ENCODE measurements at places on chromosomes 7 and 10.

- no peak for DNase-seq
Measured at GRCh38 chr10:80484243-80484642, 30.1 kb downstream of the TSPAN14 start.

DNA sequence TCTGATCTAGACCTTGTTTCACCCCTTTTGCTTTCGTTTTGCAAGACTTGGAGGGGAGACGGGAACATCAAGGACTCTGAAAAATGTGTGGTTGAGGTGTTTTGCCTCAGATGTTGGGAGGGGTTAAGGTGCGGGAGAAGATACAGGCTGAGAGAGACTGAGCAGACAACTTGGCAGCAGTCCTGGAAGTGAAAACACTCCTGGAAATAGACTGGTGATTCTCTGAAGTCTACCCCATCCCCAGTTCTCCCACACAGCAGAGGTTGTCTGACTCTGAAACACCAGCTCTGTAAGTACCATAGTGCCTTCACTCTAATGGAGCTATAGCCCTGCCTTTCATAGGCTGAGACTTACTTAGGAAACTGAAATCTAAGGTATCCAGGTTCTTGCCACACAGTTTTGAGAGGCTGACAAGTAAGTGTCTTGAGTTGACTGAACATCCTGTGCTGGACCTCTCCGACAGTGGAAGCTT lies 152.5 kb downstream of the PPP1R9A start:
- DNase-seq = peak; percentile 67

GRCh38 chr10:114577133-114577532 lies 80.9 kb downstream of the ABLIM1 start:
- DNase-seq = no peak

DNA sequence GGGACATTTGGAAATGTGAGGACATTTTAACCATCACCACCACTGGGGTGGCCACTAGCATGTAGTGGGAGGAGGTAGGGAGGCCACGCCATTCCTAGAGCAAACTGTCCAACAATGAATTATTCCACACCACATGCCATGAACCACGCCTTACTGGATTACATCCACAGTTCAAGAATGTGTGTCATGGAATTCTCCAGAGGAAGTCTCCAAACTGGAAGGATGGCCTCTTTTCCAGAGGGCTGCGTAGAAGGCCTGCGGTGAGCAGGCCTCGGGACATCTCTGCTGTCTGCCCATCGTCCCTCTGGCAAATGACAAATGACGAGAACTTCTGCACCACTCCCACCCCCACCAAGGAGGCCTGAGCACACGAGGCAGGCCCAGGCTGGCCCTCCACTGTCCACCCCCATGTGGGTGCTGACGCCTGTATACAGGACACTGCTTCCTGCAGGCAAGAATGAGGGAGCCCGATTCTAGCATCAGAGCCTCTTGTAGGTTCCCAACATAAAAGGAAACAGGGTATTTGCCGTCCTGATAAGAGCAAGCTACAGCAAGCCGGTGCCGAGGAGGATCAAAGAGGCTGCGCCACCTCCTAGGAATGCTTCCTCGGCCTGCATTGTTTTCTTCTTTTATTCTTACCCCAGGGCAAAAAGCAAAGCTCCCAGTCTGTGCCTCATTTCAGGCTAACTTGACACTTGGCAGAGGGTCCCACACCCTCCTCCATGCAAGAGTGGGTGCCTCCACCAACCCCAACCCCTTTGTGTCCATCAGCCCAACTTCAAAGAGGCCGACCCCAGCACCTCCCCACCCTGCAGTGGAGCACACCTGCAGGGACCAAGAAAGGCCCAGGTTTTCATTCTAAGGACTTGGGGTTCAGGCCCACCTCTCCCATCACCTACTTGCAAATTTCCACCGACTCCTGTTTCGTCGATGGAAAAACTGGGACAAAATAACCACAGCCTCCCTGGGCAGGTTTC lies 23.9 kb downstream of the TNS3 start:
- no peak for DNase-seq

DNA sequence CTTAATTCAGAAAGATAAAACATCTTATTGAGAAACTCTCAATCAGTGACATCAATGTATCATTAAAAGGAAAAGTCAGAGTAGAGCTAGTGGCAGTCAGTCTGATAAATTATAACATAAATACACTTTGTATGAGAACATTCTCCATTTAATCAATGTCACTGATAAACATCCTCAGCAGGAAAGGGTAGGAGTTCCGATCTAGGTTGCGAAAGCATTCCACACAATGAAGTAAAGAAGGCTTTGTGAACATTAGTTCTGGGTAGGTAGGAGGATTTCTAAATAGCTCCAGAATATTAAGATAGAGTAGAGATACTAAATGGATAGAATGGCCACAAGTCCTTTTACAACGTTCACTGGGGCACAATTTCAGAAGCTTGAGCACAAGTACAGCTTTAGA lies 179.7 kb upstream of the MALRD1 start:
- DNase-seq = no peak

GRCh38 chr10:132124201-132124920 lies 58.6 kb downstream of the JAKMIP3 start:
- no peak for DNase-seq

DNA sequence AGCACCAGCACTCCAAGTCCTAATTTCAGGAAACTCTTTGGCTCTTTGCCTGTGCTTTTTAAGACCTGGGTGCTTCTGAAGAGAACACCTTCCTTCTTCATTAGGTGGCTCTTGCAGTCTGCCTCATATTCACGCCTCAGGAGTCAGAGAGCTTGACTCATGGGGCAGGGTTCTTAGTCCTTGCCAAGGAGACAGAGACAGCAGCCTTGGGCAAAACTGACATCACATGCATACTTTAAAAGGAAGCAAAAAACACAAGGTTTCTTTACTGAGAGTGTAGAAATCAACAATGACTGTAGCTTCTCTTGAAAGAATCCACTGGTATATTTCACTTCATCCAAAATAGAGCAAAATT lies 780.6 kb downstream of the INHBA start:
- DNase-seq = no peak

- DNase-seq = no peak
Measured at GRCh38 chr7:34845666-34846361, 187.8 kb downstream of the NPSR1 start.

- DNase-seq = no peak
Measured at GRCh38 chr7:84948634-84949033, 238.2 kb downstream of the SEMA3D start.

GRCh38 chr10:24393201-24393600 lies 184.3 kb downstream of the KIAA1217 start:
- DNase-seq = no peak

DNA sequence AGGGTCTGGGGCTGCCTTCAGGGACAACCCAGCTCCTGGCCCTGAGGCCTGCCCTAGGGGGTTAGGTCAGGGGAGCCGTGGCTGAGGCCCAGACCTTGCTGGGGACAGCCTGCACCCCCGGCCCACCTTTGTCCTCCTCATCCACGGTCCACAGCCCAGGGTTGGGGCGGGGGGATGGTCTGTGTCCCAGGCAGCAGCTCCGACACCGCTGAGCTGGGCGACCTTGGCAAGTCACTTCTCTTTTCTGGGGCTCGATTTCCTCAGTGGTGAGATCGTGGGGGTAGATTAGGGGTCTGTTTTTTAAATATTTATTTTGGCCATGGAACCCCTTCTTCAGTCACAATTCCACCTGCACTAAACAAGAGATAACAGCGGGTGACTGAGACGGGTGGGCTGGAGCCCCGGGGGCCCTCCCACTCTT lies 30.9 kb downstream of the DNAJB12 start:
- DNase-seq = no peak

- no peak for DNase-seq
Measured at GRCh38 chr7:110943701-110944345, 147.1 kb upstream of the LRRN3 start.

- DNase-seq = no peak
Measured at GRCh38 chr7:115558161-115558560, 472.4 kb downstream of the TFEC start.

- no peak for DNase-seq
Measured at GRCh38 chr7:126303926-126304325, 948.8 kb downstream of the GRM8 start.

DNA sequence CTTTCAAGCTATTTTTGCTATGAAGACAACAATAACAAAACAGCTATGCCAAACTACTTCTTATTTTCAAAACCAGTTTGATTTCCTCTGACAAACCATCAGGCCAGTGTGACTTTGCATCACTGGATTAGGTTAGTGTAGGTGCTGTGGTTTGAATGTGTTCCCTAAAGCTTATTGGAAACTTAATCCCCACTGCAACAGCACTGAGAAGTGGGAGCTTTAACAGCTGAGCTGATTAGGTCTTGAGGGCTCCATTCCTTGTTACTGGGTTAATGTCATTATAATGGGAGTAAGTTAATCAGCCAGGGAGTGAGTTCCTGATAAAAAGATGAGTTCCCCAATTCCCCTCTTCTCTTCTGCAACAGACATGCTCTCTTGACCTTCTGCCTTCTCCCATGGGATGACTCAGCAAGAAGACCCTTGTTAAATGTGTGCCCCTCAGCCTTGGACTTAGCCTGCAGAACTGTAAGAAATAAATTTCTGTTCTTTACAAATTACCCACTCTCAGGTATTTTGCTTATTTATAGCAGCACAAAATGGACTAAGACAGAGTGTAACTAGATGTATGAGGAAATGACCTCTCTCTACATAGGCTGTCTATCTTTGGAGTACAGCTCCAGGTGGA lies 186.8 kb downstream of the CTTNBP2 start:
- DNase-seq = no peak

- no peak for DNase-seq
Measured at GRCh38 chr10:86693721-86694369, 25.5 kb downstream of the LDB3 start.

- no peak for DNase-seq
Measured at GRCh38 chr10:119650062-119650461, 1.1 kb upstream of the BAG3 start.

DNA sequence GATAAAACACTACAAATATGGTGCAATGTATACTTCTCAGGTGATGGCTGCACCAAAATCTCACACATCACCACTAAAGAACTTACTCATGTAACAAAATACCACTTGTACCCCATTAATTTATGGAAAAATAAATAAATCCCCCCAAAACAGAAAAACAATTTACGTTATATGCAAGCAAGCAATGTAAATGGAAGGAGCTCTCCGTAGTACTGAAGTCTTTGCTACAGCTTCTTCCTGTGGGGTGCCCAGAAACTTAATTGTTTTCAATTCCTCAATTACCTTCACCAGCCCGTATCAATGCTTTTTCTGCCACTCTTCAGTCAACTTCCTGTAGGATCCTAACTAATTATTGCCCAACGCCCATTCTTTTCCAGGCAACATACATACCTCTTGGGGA lies 138.1 kb downstream of the RELN start:
- DNase-seq = no peak

DNA sequence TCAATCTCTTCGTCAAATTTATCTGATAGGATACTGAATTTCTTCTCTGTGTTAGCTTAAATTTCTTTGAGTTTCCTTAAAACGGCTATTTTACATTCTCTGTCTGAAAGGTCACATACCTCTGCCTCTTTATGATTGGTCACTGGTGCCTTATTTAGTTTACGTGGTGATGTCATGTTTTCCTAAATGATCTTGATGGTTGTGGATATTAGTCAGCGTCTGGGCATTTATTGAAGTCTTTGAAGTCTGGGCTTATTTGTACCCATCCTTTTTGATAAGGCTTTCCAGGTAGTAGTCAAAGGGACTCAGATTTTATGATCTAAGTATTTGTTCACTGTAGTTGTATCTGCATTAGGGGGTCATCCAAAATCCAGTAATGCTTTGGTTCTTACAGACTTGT lies 1407.5 kb upstream of the LRRTM3 start:
- no peak for DNase-seq

- no peak for DNase-seq
Measured at GRCh38 chr7:7535691-7536090, at the start of gene COL28A1. COL28A1 (minus strand) TSS chr7:7535873; CDS start chr7:7532875, 2,998 bp downstream.

DNA sequence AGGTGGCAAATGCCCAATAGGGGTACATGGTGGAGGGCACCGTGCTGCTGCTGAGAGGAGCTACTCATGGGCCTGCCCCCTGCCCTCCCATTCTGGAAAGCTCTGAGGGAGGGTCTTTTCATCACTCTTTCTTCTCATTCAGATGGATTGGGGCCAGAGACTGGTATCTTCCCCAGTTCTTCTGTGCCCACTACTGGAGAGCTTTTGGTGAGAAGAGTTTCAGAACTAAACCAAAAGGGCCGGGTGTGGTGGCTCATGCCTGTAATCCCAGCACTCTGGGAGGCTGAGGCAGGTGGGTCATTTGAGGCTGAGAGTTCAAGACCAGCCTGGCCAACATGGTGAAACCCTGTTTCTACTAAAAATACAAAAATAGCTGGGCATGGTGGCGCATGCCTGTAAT lies 12.5 kb downstream of the ADRA2A start:
- DNase-seq = no peak

GRCh38 chr7:98126311-98127142 lies 19.9 kb downstream of the LMTK2 start:
- DNase-seq = no peak

DNA sequence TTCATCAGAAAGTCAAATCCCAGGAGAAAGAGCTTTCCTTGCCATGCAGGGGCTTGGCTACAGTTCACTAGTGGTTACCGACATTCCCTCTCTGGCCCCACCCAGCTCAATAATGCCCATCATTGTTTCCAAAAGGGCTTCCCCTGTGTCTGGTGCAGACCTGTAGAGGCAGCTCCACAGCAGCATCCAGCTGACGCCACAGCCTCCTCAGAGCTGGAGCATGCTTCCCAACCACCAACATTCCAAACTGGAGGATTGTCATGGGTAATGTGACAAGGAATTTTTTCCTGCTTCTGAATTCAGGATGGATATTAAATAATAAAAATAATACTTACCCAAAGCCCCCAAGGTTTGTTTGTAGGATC lies 77.4 kb downstream of the ZNF365 start:
- no peak for DNase-seq

- DNase-seq = no peak
Measured at GRCh38 chr10:18044976-18045720, 93.4 kb downstream of the SLC39A12 start.

GRCh38 chr7:179209-179681 lies 13.1 kb upstream of the FAM20C start:
- peak; percentile 82 for DNase-seq

DNA sequence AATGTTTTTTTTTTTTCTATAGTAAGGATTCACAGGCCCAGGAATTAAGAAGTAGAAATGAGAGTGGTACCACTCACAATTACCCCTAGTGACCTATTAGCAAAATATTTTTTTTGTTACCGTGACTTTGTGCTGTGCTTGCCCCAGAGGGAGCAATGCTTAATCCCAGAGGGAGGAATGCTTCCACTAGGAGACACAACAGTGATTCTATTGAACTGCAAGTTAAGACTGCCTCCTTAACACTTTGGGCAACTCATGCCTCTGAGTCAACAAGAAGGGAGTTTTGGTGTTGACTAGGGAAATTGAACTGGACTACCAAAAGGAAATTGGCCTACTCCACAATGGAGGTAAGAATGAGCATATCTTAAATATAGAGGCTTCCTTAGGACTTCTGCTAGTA lies 17.2 kb upstream of the MEOX2 start:
- DNase-seq = no peak

Measured in sigmoid colon (tissue), 7 donors.